ENCODE measurements at places on chromosomes 11 and 22.
A peak's percentile ranks its signal among the peaks of the same experiment; 100 is the strongest.

- DNase-seq: no peak
Measured at GRCh38 chr22:33129621-33130020, 71.4 kb upstream of the SYN3 start.

DNA sequence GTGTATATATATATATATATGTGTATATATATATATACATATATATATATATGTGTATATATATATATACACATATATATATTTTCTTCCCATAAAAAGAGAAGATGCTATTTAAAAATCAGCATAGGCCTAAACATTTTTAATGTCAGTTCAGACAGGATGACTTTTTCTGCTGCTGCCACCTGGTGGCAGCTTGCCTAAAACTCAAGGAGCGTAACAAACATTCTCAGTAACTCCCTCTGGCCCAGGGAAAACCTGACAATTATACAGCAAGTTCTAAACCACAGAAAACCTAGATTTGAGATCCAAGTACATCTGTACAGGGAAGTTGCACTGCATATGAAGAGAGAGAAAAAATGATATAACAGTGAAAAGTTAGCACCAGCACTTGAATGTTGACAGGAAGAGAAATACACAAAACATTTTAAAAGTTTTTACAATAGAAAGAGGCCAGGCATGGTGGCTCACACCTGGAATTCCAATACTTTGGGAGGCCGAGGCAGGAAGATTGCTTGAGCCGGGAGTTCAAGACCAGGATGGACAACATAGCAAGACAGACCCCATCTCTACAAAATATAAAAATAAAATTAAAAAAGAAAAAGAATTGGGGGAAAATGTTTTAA is 16.6 kb downstream of the OR8A1 start:
- DNase-seq: peak; percentile 56

GRCh38 chr11:6746086-6746618 is 25.6 kb downstream of the OR2AG2 start:
- DNase-seq: no peak

- no peak for DNase-seq
Measured at GRCh38 chr22:42991010-42991651, 23.8 kb downstream of the PACSIN2 start.

All from left kidney (tissue), 8 donors.